Right kidney (tissue), 9 donors: ENCODE measurements at places on chromosomes 7 and 10.

GRCh38 chr10:124091646-124092249 lies 1.6 kb downstream of the CHST15 start:
- peak; percentile 77 for DNase-seq

DNA sequence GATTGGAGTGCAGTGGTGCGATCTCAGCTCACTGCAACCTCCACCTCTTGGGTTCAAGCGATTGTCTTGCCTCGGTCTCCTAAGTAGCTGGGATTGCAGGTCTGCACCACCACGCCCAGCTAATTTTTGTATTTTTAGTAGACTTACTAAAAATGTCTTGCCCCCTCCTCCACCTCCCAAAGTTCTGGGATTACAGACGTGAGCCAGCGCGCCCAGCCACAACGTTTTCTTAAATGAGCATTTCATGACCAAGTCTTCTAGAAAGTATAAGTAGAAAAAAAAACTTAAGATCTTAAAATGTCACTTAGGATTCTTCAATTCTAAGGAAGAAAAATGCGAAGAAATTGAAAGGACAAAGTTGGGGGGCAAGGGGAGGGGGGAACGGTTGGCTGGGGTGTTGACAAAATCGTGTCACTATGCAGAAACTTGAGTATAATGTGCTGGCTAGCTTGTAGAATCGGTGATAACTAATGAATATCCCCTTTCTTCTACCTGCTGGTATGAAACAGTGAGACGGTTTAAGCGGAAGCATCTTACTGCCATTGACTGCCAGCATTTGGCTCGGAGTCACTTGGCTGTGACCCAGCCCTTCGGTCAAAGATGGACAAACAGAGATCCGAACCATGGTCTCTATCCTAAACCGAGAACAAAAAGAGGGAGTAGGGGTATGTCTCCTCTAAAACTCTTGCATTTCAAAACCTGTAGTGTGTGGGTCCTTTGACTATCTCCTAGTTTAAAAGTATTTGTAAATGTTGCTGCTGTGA lies 12.7 kb downstream of the FBH1 start:
- DNase-seq, result no peak

GRCh38 chr7:143882020-143882603 lies 19.9 kb downstream of the TCAF1 start:
- DNase-seq, result peak; percentile 80

DNA sequence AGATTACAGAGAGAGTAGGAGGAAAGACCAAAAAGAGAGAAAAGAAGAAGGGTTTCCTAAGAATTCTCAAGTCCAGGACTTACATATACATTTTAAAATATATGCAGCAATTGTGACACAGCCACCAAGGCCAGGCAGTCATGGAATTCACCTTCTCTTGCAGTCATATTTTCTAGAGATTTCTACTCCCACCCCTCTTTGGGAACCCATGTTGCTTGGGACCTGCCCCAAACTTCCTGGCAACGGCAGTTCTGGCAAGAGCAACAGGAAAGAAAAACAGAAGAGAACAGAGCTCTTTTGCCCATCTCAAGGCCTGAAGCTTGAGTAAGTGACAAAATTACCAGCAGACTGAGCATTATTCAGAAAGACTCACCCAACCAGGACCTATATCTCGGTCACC lies 128.3 kb upstream of the ASAH2 start:
- no peak for DNase-seq

DNA sequence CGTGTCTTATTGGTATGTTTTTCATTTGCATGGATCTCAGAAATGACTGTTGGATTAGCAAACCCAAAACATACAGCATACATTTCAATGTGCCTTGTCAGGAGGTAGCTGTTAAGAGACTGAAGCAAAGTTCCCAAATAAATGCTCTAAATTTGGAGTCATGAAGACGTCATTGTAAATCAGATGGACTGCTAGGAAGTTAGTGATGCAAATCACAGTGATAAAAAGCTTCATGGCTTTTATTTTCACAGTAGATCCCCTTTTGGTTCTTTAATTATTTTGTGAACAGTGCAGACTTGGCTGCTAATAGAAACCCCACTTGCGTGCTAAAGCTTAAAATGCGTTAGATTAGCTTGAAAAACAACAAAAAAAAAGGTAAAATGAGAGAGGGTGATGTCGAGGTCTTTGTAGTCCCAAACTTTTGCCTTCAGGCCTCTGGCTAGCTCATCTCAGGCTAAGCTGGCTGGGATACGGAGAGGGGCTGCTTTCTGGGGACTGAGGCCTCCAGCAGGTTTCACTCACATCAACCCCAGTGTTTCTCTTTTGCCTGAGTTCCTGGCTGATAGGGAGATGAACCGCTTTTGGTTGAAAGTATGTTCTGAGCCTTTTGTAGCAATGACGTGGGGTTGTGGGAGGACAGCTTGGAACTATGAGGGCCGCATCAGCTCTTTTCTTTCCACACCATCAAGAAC lies 107.1 kb upstream of the CDCA7L start:
- DNase-seq, result peak; percentile 36

- no peak for DNase-seq
Measured at GRCh38 chr10:29229258-29229705, 59.6 kb upstream of the LYZL1 start.

GRCh38 chr10:67936416-67936815 lies 52.0 kb downstream of the SIRT1 start:
- no peak for DNase-seq

DNA sequence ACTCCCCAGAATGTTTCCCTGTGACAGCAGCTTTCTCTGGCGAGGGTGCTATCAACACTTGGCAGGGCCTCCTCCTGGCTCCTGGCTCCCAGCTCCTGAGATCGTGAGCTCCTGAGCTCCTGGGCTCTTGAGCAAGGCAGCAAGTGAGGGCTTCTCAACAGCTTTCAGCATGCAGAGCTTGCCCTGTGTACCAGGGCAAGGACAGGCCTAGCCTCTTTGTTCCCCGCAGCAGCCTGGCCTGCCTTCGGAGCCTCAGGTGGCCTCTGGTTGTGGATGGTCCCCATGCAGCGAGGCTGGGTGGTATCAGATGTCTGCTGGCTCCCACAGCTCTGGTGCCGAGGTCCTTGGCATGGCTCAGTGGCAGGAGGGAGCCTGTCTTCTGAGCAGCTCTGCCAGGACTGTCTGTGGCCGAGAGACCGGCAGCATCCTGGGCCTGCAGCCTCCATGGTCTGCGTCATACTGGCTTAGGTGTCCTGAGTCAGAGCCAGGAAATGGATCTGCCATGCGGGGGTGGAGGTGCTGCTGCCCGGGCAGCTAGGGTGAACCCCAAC lies 44.2 kb downstream of the ZMIZ1 start:
- no peak for DNase-seq

GRCh38 chr7:149036676-149037075 lies 8.4 kb upstream of the PDIA4 start:
- DNase-seq, result no peak

GRCh38 chr10:29920408-29921070 lies 138.8 kb downstream of the JCAD start:
- DNase-seq, result no peak

DNA sequence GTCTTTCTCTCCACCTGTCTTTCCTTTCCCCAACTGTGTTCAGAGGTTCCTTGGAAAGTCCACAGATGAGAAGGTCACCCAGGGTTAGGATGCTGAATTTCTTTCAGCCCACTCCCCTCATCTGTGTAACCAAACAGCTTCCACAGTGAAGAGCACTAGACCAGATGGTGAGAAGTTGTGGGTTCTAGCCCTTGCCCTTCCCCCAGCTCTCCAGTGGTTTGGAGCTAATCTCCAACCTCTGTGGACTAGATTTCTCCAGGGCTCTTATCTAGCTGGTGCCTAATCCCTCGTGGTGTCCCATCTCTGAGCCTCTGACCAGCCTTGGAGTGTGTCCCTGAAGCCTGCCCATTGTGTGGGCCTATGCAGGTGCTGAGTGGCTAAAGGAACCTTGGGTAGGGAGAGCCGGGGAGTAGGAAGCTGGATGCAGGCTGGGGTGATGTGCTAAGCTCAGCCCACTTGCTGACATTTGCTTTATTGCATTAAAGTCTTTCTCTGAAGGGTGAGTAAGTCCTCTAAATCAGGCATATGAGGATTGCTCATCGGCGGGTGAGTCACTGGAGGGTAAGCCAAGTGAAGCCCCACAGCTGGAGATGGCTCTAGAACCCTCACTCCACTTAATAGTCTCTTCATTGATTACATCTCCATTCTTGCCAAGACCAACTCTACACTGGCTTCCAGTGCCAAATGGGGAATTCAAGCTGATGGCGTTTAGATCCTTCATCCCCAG lies 14.9 kb downstream of the DUSP5 start:
- DNase-seq, result no peak

DNA sequence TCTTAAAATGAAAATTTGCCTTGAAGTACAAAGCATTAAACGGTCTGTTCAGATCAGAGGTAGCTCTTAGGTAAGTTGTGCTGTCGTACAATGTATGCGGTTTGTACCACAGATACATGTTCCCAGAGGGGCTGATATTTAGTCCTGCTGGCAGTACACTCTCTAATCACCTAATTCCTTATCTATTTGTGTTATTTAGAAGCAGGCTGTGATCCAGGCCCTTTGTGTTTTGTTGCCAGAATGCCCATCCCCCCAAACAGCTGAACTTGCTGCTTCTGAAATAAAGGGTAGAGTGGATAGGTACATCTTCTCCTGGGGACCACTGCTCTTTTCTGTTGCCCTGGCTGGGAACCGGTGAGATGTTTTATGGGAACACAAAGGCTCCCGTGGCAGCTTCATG lies 84.5 kb downstream of the SND1 start:
- no peak for DNase-seq

GRCh38 chr10:45599646-45600045 lies 72.9 kb downstream of the ZFAND4 start:
- no peak for DNase-seq

- DNase-seq, result no peak
Measured at GRCh38 chr10:130175074-130175473, 38.9 kb downstream of the GLRX3 start.

GRCh38 chr7:149300620-149301285 lies 38.8 kb downstream of the ZNF783 start:
- DNase-seq, result no peak

DNA sequence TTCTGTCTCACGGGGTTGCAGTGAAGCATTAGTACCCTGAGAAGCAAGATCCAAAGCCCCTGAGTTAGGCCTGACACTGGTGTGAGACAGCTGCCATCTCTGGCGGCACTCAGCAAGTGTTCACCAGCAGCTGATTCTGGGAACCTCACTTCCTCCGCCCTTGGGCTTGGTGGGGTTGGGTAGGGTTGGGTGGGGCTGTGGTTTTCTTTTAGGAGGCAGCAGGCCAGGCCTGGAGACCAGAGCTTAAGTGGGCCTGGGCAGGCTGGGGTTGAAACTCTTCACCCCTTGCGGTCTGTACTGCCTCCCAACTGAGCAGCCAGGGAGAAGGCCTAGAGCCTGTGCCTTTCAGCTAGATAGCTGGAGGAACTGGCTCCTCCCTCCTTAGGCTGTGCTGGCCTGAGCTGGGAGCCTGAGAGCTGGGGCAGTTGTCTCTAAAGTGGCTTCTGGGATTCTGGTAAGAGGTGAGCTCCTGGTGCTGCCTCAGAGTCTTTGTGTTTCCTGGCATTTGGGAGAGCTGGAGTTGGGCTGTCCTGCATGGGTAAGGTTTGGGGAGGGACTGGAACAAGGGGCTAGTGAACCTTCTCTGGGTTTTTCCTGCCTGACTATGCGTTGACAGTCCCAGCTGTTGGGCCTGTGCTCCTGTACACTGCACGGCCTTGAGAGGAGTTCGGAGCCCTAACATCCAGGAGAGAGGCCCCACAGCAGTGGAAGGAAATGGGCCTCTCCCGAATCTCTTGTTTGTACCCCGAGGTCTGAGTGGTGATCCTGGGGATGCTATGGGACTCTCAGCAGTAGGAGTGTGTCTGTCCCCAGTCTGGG lies 5.1 kb downstream of the TSPAN14 start:
- DNase-seq, result no peak
